Stimulated activated CD4-positive, alpha-beta T cell treated with anti-CD3 and anti-CD28 coated beads, Interleukin-2, amount 100 ng/mL, for 24 hours (primary cell): ENCODE measurements at places on chromosomes 5 and 9.

GRCh38 chr5:143479394-143479793 is 75.9 kb upstream of the NR3C1 start:
- DNase-seq, result no peak

GRCh38 chr9:81693671-81694378 is 4.5 kb upstream of the TLE1 start:
- DNase-seq, result no peak

DNA sequence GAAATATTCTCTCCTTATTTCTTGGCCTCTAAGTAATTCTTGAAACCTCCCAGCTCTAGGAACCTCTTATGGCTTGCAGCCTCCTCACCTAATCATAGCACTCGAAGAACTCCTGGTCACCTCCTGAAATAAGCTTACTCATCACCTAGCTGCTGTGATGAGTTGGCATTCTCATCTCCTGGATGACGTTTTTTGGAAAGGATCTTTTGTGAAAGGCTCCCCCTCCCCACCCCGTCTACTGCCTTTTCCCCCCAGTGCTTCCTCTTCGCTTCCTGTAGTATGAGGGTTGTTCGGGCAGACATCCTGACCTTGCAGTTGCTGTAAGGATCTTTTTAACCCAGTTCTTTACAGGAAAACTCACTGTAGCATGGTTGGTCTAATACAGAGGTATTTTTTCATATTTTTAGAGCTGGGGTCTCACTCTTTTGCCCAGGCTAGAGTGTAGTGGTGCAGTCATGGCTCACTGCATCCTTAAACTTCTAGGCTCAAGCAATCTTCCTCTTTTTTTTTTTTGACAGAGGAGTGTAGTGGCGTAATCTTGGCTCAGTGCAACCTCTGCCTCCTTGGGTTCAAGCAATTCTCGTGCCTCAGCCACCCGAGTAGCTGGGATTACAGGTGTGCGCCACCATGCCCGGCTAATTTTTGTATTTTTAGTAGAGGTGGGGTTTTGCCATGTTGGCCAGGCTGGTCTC is 41.8 kb downstream of the ARHGAP26 start:
- no peak for DNase-seq

- DNase-seq, result no peak
Measured at GRCh38 chr9:109816490-109816889, 36.5 kb downstream of the PALM2AKAP2 start.

DNA sequence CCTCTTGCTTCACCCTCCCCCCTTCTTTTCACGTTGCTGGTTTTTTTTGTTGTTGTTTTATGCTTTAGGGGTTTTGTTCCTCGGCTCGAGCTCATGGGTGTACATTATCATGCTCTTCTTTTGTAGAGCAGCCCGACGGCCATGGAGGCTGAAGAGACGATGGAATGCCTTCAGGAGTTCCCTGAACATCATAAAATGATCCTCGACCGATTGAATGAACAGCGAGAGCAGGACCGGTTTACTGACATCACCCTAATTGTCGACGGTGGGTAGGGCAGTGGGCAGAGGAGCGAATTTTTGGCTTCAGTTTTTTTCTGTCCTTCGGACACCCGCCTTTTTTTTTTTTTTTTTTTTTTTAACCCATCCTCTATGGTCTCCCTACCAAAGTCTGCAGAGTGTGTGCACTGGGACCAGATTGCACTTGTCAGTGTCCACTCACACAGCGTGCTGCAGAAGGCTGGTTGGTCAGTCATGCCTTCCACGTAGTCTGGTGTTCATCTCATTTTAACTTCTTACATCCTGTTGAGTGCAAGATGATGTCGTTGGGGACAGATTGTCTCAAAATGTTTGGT is 1.3 kb downstream of the ZNF131 start:
- DNase-seq, result no peak

DNA sequence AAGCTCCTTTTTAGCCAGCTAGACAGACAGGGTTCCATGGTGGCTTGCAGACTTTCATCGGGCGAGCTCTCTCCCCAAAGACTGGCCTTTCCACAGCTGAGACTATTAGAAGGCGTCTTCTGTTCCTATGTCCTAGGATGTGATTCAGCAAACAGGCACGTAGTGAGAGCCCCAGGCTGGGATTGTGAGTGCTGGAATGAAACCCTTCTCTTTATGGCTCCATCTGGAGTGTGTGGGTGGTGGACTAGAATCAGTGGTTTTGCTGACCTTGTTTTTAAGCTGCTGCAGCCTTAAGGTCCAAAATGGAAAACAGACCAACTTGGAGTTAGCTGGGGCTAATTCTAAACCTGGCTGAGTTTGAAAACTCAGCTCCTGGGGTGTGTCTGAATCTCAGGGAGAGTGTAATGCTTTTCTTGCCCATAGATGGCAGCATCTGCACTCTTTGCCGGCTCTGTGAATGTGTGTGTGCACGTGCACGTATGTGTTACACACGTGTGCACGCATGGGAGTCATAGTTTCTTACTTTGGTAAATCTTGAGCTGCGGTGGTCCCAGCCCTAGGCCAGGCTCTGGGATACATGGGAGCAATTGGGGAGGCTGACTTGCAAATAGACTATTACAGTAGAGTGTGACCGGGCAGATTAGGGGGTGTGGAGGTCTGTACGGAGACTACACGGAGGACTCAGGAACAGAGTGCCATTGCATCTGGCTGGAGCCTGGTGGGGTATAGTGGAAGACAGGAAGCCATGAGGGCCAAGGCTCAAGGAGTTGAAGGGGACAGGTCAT is 10.7 kb downstream of the GSN start:
- peak; percentile 32 for DNase-seq

GRCh38 chr5:5313101-5313635 is 109.3 kb upstream of the ICE1 start:
- DNase-seq, result no peak

- no peak for DNase-seq
Measured at GRCh38 chr5:106241409-106241808, 1429.3 kb downstream of the EFNA5 start.

GRCh38 chr5:10701567-10702039 is 59.4 kb downstream of the DAP start:
- DNase-seq, result peak; percentile 19
